ENCODE measurements at places on chromosomes 16 and 17. TPM values are rescaled to one million over a fixed set of nuclear protein-coding genes. Genes with fewer than 3 reads are reported as not detected.

The RAB11FIP4 gene
- total RNA-seq, result 0.47 TPM

The PMFBP1 gene
- total RNA-seq, result not detected

The SMIM36 gene
- not detected for total RNA-seq

The MKS1 gene
- 6.2 TPM for total RNA-seq

The SLC22A31 gene
- total RNA-seq, result 1.1 TPM

The TBC1D3D gene
- 0.09 TPM for total RNA-seq

The CENPN gene
- total RNA-seq, result 19.3 TPM

The DNAH3 gene
- not detected for total RNA-seq

The KRTAP9-8 gene
- not detected for total RNA-seq

The ORMDL3 gene
- 30.6 TPM for total RNA-seq

The NPIPA3 gene
- total RNA-seq, result 0.58 TPM

The ANKRD40CL gene
- not detected for total RNA-seq

The CES1 gene
- total RNA-seq, result 0.82 TPM

The RASL10B gene
- total RNA-seq, result 11.9 TPM

The MYH2 gene
- total RNA-seq, result 3.5 TPM

The CORO1A gene
- total RNA-seq, result 4.2 TPM

The SARM1 gene
- 15.6 TPM for total RNA-seq

The PHOSPHO1 gene
- not detected for total RNA-seq

The YPEL2 gene
- 5.8 TPM for total RNA-seq

The TMIGD1 gene
- not detected for total RNA-seq

The KRTAP9-6 gene
- total RNA-seq, result not detected

The LCMT1 gene
- 41.9 TPM for total RNA-seq

The PRAC2 gene
- not detected for total RNA-seq

The PLA2G10 gene
- not detected for total RNA-seq

The WDR81 gene
- total RNA-seq, result 23.2 TPM

The KRTAP3-2 gene
- not detected for total RNA-seq

The C16orf86 gene
- 10.3 TPM for total RNA-seq

The TLCD3B gene
- not detected for total RNA-seq

The ABCC3 gene
- total RNA-seq, result 13.9 TPM

The KRTAP4-9 gene
- total RNA-seq, result not detected

The ASPHD1 gene
- 20.4 TPM for total RNA-seq

The RCVRN gene
- not detected for total RNA-seq

The ATAD5 gene
- 0.68 TPM for total RNA-seq

The CD7 gene
- 4.0 TPM for total RNA-seq

The FXR2 gene
- total RNA-seq, result 17.7 TPM

The USP43 gene
- not detected for total RNA-seq

The COX6A2 gene
- not detected for total RNA-seq

The C16orf54 gene
- total RNA-seq, result not detected

The SLC2A4 gene
- total RNA-seq, result 0.23 TPM

The RAB34 gene
- total RNA-seq, result 273 TPM

The TBX21 gene
- total RNA-seq, result not detected

The HBA2 gene
- total RNA-seq, result not detected

The KRTAP4-6 gene
- total RNA-seq, result not detected
